T-helper 17 cell (primary cell): ENCODE measurements at places on chromosomes 5 and 9.

- H3K4me3 ChIP-seq, result no peak overlapping the region
- no peak for DNase-seq
- H3K27ac ChIP-seq, result no peak overlapping the region
- no peaks in the 10 kb centered on the region for H3K36me3 ChIP-seq
These were observed 148.5 kb downstream of the BNC2 start for GRCh38 chr9:16721972-16722371.

DNA sequence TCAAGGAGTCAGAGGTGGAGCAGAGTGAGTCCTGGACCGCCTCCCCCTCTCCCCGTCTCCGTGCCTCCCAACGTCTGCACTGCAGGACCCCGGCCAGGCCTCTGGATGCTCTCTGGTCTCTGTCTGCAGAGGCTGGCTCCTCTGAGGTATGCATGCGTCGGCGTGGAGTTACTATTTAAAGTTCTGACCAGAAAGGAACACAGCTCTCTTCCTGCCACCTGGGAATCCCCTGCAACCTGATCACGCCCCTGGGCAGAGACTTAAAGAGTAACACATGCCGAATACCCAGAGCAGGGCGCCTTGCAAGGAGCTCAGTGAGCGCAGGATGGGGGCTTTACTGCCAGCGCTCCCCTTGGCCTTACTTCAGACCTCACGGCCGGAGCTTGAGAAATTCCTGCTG, 16.0 kb downstream of the ANXA6 start:
- DNase-seq, result peak; percentile 28
- H3K4me1 ChIP-seq, result peaks cover 81% of the 10 kb centered on the region
- peaks cover 24% of the 10 kb centered on the region for H3K36me3 ChIP-seq
- H3K27ac ChIP-seq, result peak overlapping the region; percentile 97
- H3K27me3 ChIP-seq, result no peaks in the 10 kb centered on the region

DNA sequence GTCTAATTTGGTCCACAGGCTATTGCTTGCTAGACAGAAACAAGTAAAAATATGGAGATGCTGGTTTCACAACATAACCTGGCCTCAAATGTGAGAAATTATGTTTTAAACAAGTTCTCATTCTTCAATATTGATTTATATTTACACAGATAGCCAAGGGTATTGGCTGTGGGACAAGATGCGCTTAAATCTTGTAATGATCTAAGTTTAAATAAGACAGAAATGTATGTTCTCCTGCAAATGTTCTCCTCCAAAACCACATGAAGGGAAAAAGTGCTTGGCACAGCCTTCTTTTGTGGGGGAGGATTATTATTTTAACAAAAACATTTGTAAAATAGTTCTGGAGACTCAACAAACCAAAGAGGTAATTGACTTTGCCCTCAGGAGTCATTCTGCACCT, 356.0 kb downstream of the DMAC1 start:
- no peak overlapping the region for H3K4me3 ChIP-seq
- peaks cover 4% of the 10 kb centered on the region for H3K27me3 ChIP-seq
- DNase-seq, result no peak
- H3K27ac ChIP-seq, result no peak overlapping the region
- no peaks in the 10 kb centered on the region for H3K4me1 ChIP-seq

DNA sequence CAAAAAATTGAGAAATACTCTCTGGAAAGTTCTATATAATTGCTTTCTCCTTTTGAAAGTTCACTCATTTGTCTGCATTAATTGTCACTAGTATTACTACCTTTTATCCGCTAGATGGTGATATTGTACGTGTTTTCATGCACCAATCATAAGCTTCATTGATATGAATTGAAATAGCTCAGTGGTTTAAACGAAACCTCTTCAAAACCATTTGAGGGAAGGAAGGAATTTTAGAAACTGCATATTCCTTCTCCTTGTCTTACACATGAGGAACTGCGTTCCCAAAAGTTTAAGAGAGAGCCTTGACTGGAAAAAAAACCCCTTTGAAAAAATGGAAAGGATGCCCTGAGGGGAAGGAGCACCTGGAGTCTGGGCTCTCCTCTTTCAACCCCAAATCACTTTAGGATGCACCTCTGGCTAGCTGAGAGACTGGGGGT, 98.6 kb downstream of the YTHDC2 start:
- no peak overlapping the region for H3K27ac ChIP-seq
- H3K27me3 ChIP-seq, result peaks cover 47% of the 10 kb centered on the region
- peaks cover 7% of the 10 kb centered on the region for H3K4me1 ChIP-seq
- DNase-seq, result no peak
- H3K4me3 ChIP-seq, result no peak overlapping the region

GRCh38 chr9:70746760-70747159, 332.3 kb upstream of the KLF9 start:
- no peak for DNase-seq
- H3K27ac ChIP-seq, result no peak overlapping the region
- H3K36me3 ChIP-seq, result no peaks in the 10 kb centered on the region
- H3K4me3 ChIP-seq, result no peak overlapping the region

GRCh38 chr5:18800293-18801025, 1166.2 kb downstream of the TAF11L14 start:
- no peak overlapping the region for H3K4me3 ChIP-seq
- no peak for DNase-seq
- H3K27ac ChIP-seq, result no peak overlapping the region
- H3K27me3 ChIP-seq, result no peaks in the 10 kb centered on the region
- H3K4me1 ChIP-seq, result peaks cover 2% of the 10 kb centered on the region
- H3K36me3 ChIP-seq, result no peaks in the 10 kb centered on the region

- peaks cover 73% of the 10 kb centered on the region for H3K27me3 ChIP-seq
- H3K4me3 ChIP-seq, result peak overlapping the region; percentile 85
- H3K4me1 ChIP-seq, result peaks cover 13% of the 10 kb centered on the region
- H3K27ac ChIP-seq, result no peak overlapping the region
- DNase-seq, result no peak
- H3K36me3 ChIP-seq, result peaks cover 2% of the 10 kb centered on the region
These were observed 760 bp downstream of the NPR3 start for GRCh38 chr5:32711681-32712480.

- no peaks in the 10 kb centered on the region for H3K27me3 ChIP-seq
- H3K36me3 ChIP-seq, result no peaks in the 10 kb centered on the region
- no peak for DNase-seq
- H3K27ac ChIP-seq, result no peak overlapping the region
- H3K4me3 ChIP-seq, result no peak overlapping the region
These were observed 608.4 kb downstream of the TLE1 start for GRCh38 chr9:81080900-81081299.

- peaks cover 3% of the 10 kb centered on the region for H3K4me1 ChIP-seq
- H3K27me3 ChIP-seq, result no peaks in the 10 kb centered on the region
- no peak overlapping the region for H3K27ac ChIP-seq
- no peak for DNase-seq
- H3K36me3 ChIP-seq, result no peaks in the 10 kb centered on the region
- no peak overlapping the region for H3K4me3 ChIP-seq
These were observed 5.4 kb upstream of the CPLANE1 start for GRCh38 chr5:37254581-37254980.

DNA sequence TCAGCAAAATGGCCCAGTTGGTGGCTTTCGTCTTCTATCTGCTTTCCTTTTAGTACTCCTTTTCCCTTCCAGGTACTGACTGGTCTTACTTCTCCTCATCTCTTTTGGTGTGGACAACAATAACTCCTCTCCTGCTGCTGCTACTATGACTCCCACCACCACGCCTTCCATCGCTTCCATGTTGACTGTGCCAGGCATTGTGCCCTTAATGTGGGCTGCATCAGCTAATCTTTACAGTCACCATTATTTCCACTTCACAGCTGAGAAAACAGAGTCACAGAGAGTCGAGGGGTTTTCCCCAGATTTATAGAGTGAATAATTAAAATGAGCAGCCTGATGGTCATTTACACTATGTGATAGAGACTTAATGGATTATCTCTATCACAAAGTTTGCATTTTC, 184.9 kb upstream of the IL12B start:
- peaks cover 42% of the 10 kb centered on the region for H3K27me3 ChIP-seq
- H3K4me3 ChIP-seq, result no peak overlapping the region
- peaks cover 7% of the 10 kb centered on the region for H3K4me1 ChIP-seq
- H3K27ac ChIP-seq, result no peak overlapping the region
- DNase-seq, result no peak
- no peaks in the 10 kb centered on the region for H3K36me3 ChIP-seq

DNA sequence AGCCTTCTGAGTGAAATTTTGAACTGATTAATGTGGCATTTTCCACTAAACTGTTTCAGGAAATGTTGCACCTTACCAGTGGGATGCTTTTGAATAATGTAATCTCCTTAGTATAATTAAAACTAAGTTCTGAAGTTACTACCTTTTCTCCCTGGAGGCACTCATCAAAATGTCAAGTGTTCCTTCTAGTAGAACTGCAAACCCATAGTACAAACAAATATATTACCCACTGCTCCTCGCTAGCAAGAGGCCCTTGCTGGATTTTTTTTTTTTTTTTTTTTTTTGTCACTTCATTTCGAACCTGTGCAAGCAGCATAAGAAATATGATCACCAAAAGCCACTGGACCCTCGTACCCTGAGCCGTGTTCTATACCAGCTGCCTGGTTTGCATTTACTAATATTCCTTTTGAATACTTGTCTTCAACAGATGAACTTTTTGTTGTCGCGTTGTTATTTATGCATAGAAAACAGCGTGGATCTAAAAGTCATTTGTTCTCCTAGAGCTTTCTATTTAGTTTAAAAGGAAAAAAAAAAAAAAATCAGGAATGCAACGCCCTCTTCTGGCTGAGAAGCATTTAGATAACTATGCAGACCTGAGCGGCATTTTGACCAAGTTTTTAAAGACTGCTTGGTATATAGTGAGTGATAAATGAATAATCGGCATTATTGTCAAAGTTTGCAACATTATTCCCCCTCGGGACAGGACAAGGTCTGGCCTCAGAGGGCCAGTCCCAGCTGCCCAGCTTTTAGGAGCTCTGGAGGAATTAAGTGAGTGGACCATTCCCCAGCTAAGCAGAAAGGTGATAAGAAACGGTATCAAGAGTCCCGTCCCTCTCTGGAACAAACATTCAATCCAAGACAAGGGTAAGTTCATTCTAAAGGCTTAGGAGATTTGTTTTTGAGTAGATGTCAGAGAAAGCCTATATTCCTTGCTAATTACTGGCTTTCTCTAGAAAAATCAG, 162.5 kb upstream of the KIF2A start:
- peaks cover 2% of the 10 kb centered on the region for H3K4me1 ChIP-seq
- no peak for DNase-seq
- no peaks in the 10 kb centered on the region for H3K36me3 ChIP-seq
- no peak overlapping the region for H3K4me3 ChIP-seq
- H3K27ac ChIP-seq, result no peak overlapping the region

DNA sequence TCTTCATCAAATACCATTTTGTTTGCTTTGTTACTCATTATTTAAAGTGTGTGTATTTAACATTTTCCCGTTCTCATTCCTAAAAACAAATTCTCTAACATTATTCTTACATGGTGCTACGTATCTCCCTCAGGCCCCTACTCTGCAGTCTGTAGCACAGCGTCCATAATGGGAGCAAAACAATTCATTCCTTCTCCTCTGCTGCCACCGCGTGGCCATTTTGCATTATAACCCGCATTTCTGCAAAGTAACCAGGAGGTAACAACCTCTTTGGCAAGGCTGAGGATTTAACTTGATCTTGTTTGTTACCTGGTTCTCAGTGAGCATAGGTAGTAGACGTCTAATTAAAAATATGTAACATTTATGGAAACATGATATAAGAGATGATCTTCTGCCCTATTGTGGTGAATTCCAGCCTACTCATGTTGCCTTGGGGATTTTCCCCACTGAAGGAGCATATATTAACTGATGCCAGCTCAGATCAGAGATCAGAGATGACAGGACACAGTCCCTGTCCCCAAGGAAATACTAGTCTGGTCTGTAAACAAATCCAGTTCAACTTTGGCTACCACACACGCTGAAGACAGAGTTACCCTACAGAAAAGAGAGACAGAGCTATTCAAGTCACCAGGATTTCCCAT, 10.5 kb downstream of the OR1K1 start:
- H3K27ac ChIP-seq, result no peak overlapping the region
- peak; percentile 62 for DNase-seq
- no peaks in the 10 kb centered on the region for H3K27me3 ChIP-seq
- no peaks in the 10 kb centered on the region for H3K36me3 ChIP-seq

GRCh38 chr5:113119246-113119924, 142.8 kb downstream of the DCP2 start:
- DNase-seq, result no peak
- no peak overlapping the region for H3K4me3 ChIP-seq
- H3K27ac ChIP-seq, result no peak overlapping the region
- peaks cover 4% of the 10 kb centered on the region for H3K27me3 ChIP-seq
- peaks cover 3% of the 10 kb centered on the region for H3K36me3 ChIP-seq
- H3K4me1 ChIP-seq, result no peaks in the 10 kb centered on the region

DNA sequence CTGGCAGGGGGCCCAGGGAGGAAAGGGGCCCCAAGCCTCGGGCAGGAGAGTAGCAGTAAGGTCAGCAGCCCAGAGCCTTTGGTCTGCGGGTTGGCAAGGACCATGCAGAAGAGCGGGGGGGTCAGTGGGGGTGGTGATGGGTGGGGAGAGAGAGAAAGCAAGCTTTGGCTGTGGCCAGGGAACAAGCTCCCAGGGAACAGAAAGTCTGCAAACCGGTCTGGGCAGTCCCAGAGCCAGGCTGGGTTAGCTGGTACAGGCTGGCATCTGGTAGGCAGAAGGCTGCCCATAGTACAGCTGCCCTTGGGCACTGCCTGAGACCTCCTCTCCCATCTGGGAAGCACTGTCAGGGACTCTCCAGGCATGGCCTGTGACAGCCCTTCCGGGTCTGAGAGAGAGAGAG, 10.5 kb upstream of the EPB41L4B start:
- peaks cover 44% of the 10 kb centered on the region for H3K27me3 ChIP-seq
- DNase-seq, result no peak
- no peaks in the 10 kb centered on the region for H3K36me3 ChIP-seq
- H3K4me1 ChIP-seq, result peaks cover 2% of the 10 kb centered on the region
- no peak overlapping the region for H3K27ac ChIP-seq

GRCh38 chr9:135076143-135076875, 11.2 kb upstream of the OLFM1 start:
- H3K27ac ChIP-seq, result no peak overlapping the region
- H3K27me3 ChIP-seq, result peaks cover 57% of the 10 kb centered on the region
- no peak for DNase-seq
- H3K4me1 ChIP-seq, result peaks cover 3% of the 10 kb centered on the region

DNA sequence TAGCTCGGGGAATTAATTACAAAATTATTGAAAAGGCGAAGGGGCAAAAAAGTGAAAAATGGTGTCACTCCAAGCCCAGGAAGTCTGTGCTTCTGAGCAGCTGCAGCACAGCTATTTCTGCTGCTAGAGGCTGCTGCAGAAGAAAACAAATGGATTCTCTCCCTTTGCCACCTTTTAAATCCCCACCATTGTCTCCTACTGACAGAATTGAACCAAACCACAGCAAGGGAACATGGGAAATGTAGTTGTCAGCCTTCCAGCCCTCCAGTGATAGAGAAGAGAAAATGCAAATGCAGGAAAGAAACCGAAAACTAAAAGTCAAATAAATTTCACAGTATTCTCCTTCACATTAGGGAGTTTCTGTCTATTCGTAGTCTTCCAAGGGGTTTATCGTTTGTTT, 33.4 kb upstream of the CDC42SE2 start:
- no peaks in the 10 kb centered on the region for H3K27me3 ChIP-seq
- no peak overlapping the region for H3K4me3 ChIP-seq
- peaks cover 9% of the 10 kb centered on the region for H3K4me1 ChIP-seq

DNA sequence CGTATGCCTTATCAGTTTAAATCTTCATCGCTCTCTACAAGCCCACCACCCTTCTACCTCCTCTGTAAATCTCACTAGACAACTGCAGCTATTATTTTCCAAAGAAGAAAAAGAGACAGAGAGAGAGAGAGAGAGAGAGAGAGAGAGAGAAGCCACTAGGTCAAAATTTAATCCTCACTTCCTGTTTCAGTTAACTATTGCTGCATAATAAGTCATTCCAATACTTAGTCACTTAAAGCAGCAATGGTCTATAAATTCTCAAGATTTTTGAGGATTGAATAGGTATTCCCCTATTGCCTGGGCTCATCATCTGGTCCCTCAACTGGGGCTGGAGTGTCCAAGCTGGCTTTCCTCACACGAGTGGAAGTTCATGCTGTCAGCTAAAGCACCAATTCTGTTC, 68.8 kb downstream of the ITGA1 start:
- no peak for DNase-seq
- H3K4me3 ChIP-seq, result no peak overlapping the region
- no peaks in the 10 kb centered on the region for H3K27me3 ChIP-seq
- no peaks in the 10 kb centered on the region for H3K4me1 ChIP-seq
- no peak overlapping the region for H3K27ac ChIP-seq
